Right atrium auricular region (tissue), 2 donors: ENCODE measurements at places on chromosomes 6 and 20.

DNA sequence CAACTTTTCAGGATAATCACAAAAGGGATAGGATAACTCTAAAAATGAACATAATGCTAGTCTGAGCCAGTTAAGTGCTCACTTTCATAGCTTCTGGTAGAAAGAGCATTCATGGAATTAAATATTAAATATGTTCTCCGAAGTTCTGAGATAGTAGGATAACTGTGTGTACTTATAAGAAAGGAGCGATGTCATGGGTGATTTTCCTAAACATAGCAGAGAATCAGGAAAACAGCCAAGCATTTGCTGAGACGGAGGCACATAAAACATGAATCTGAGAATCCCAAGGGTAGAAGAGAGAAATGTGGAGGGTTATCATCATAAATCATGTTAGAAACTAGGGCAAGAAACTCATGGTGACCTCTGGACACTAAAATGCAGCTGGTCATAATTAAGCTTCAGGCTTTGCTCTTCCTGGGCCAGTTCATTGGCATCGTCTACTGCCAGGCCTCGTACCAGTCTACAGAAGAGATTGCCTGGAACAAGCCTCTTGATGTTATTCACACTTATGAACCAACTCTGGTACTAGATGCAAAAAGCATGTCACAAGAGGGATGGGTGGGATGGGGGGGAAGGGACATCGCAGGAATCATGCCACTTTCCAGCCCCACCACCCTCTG is 436.6 kb downstream of the PRKN start:
- DNase-seq = no peak

DNA sequence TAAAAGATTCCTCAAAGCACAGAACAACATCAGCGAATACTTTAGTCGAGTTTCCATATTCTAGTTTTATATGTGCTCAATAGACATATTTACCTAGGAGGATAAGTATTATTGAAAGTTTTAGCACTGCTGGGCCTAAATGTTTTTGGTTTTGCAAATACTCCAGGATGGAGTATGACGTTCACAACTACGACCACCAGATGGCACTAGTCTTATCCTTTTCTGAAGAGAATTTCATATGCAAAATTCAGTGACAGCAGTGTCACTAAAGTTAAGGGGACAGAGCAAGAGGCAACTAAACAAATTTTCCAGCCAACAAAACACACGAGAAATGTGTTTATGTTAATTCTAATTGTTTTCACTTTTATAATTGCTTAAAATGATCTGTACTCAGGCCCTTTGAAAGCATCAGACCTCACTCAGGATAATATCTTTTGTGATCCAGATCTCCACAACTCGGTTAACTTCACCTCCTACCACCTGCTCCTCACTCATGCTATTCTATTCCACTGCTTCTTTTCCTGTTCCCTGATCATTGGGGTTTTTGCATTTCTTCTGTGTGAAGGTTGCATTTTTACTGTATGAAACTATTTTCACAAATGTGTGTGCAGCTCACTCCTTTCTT is 220.8 kb downstream of the TRDN start:
- DNase-seq = peak; percentile 73

DNA sequence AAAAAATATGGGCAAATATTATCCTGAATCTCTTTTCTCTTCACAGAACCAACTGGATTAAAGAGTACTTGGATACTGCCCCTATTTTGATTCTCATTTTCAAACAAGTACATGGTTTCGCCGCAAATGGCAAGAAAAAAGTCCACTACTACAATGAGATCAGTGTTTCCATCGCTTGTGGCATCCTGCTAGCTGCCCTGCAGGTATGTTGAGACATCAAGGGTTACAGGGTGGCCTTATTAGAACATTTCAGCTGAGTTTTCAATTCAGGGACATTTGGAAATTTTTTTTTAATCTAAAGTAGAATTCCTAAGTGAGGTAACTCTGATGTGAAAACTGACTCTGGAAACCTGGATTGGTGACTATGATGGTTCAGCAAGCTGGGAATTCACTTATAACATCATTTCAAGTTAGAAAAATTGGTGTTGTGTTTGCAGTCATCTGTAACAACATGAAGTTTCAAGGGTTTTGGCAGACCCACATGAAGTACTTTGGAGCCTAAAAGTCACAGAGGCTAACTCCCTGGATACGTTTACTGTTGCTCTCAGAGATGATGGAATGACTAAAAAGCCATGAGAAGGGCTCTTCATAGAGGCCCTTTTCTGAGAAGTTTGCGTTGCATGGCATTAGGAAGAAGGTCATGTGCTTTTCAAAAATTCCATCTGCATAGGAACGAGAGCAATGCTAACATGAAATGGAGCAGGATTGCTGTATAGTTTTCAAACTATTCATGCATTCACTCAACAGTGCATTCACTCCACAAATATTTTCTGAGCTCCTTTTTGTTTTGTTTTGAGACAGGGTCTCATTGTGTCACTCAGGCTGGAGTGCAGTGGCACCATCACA is 25.5 kb downstream of the IYD start:
- DNase-seq = no peak

DNA sequence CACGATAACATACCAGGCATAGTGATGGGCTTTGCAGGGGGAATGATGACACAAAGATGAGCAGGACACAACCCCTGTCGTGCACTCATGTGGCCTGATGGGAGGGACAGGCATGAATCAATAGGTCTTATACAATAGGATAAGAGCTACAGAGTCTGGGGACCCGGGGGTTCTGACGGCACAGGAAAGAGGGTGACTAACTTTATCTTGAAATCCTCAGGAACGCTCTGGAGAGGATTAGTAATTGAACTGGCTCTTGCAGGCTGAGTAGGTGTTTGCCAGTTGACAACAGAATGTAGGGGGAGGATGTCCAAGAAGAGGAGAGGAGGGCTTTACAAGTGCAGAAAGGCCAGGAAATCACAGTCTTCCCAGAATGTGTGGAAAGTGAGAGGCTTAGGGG is 219.9 kb upstream of the ECI2 start:
- no peak for DNase-seq

GRCh38 chr6:118724211-118724610 is 72.8 kb upstream of the CEP85L start:
- no peak for DNase-seq

DNA sequence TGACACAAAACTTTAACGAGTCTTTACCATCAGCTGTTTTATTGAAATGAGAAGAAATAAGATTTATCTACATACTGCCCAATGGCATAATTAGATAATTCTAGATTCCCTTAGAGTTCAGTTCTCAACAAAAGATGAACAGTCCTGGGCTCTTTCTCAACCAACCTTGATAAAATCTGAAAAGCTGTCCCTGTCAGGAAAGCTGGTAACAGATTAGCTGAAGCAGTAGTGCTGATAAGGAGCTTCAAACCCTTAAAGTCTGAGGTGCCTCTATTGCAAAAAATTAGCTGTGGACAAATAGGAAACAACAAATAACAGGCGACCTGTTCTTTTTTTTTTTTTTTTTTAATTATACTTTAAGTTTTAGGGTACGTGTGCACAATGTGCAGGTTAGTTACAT is 35.9 kb upstream of the FAM135A start:
- DNase-seq = no peak

DNA sequence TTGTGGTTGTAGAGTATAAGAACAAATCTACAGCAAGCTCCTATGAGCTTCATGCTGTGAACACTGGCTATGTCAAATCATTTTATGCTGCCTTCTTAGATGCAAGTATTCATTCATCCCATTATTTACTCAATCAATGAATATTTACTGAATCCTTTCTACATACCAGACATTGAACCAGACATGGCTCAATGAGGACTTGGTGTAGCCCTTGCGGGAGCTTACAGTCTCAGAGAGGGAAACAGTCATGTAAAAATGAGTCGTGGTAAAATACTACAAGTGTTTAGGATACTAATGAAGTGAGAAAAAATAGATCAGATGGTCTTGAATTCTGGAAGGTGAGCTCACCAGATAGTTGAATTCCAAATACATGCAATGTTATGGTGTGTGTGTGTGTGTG is 44.8 kb upstream of the ENPP1 start:
- DNase-seq = no peak

- DNase-seq = no peak
These were observed 48.7 kb upstream of the ERVFRD-1 start for GRCh38 chr6:11160199-11160598.

- no peak for DNase-seq
These were observed 150.5 kb upstream of the PTPN1 start for GRCh38 chr20:50359607-50360217.

DNA sequence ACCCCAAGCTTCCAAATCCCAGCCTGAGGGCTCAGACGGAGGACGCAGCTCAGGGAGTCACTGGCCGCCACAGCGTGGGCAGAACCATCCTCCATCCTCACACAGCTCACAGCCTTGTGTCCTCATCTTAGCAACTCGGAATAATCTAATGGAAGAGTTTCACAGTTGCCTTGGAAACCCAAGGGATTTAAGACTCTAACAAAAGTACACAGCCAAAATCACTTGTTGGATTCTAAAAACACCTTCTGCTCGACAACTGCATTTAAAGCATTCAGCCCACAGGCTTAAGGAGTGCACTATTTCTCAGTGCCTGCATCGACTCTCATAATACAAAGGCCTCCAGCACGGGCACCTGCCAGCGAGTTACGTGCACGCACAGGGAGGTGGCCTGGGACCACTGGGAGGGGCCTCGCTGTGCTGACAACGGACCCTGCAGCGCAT is 45.4 kb downstream of the ZBTB46 start:
- no peak for DNase-seq

- DNase-seq = no peak
These were observed 9.1 kb downstream of the BPIFB3 start for GRCh38 chr20:33062825-33063149.

- DNase-seq = peak; percentile 26
These were observed 28.4 kb downstream of the ZNF217 start for GRCh38 chr20:53565254-53565653.

- no peak for DNase-seq
These were observed 18.0 kb upstream of the MYL9 start for GRCh38 chr20:36523341-36523740.

- DNase-seq = no peak
These were observed 54.8 kb upstream of the EDN1 start for GRCh38 chr6:12235341-12235740.

- DNase-seq = no peak
These were observed 48.2 kb downstream of the CENPW start for GRCh38 chr6:126388104-126388598.

GRCh38 chr6:23301556-23301955 is 732.2 kb downstream of the HDGFL1 start:
- DNase-seq = no peak

DNA sequence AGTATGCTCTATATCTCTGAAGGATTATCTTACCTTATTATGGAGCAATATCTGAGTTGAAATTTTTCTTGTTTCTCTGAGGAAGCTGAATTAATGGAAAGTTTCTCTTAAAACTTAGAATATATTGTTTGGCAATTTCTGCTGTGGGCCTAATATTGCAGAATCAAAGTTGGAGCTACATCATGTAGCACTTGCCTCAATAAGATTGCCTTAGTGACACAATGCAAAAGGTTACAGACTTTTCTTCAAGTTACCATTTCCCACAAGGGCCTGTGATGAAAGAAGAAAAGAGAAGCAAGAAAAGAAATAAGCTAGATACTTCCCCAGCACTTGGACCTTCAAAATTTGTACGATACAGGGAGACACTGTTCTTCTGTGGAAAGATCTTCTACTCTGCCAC is 151.2 kb downstream of the SOBP start:
- DNase-seq = no peak

GRCh38 chr20:33191484-33191883 is 23.5 kb downstream of the BPIFA2 start:
- DNase-seq = no peak

DNA sequence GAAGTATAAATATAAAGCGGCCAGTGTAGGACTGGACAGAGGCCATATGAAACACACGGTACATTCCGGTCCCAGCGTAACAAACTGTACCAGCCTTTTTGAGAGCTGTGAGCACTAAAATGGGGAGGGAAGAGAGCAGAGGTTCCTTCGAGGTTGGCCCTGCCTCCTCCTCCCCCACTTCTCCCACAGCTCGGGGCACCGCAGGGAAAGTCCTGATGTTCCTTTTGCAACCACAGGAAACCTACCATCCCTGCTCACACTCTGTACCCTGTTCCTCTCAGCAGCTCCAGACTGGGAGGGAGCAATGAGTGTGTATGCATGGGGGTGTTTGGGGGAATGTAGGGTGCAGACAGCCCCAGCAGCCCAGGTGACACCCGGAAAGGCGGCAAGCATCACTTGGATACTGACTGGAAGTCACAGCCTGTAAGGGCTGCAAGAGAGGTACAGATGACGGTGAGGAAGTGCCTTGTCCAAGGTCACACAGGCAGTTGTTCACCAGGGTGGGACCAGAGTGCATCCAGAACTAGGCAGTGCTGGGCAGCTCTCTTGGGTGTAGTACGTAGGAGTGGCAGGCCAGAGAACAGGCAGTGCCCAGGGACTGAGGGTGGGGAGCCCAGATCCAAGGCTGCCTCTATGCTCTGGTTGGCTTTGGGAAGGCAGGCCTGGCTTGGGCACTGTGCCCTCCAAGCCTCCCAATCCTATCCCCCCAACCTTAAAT is 11.0 kb upstream of the ARMC12 start:
- peak; percentile 88 for DNase-seq

DNA sequence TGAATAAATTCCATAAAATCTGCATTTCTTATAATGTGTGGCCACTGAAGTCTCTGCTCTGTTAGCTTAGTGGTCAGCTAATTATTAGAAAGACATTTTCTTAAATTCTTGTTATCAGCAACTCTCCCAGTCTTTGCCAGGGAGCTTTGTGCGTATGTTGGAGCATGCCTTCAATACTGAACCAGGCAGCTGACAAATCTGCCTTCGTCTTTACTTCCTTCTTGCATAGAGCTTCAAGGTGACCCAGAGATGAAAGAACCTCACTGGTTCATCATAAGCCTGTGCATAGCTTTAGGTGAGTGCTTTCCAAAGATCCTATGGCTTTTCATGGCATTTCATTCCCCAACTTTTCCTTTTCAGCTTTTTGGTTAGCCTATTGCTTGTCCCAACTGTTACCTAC is 43.0 kb upstream of the NELFCD start:
- DNase-seq = no peak

DNA sequence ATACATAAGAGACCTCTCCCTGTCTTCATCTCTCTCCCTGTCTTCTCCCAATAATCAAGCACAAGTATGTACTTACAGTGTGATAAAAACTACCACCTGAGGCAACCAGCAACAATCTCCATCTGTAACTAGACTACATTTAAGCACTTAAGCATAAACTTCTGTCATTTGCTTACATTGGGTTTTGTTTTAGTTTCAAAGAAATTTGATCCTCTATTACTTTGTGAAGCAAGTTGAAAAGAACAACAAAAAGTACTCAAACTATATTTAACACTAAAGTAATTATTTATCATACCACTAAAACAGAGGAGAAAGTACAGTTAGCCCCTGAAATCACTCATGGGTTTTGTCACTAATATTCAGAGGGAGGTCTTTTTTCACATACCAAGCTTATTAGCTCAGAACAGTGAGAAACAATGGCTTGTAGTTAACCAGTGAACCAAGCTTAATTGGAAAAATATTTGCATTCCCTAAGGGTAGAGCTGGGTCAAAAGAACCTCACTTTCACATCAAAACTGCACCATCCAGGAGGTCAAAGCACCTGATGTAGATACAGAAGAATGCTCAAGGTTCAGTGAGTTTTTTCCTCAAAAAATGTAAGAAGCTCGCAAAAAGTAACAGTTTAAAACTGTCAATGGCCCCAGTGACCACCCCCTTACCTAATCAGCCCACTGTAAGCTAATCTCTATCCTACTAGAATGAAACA is 34.1 kb downstream of the DCDC2 start:
- DNase-seq = no peak
